CD14-positive monocyte (primary cell): ENCODE measurements at places on chromosomes 11 and 22. TPM values are rescaled to one million over a fixed set of nuclear protein-coding genes. Genes with fewer than 3 reads are reported as not detected.

- DNase-seq: no peak
These were observed 59.6 kb downstream of the FLRT1 start for GRCh38 chr11:64095273-64095817.

FGF3 gene
- not detected for polyA plus RNA-seq

- DNase-seq: no peak
These were observed 31.9 kb downstream of the MAML2 start for GRCh38 chr11:96311120-96311568.

- no peak for DNase-seq
These were observed 100.1 kb downstream of the PRR5L start for GRCh38 chr11:36395978-36396736.

HEPHL1 gene
- polyA plus RNA-seq: not detected in 2 replicates

SCN3B gene
- not detected in 2 replicates for polyA plus RNA-seq

TP53AIP1 gene
- polyA plus RNA-seq: not detected

DNA sequence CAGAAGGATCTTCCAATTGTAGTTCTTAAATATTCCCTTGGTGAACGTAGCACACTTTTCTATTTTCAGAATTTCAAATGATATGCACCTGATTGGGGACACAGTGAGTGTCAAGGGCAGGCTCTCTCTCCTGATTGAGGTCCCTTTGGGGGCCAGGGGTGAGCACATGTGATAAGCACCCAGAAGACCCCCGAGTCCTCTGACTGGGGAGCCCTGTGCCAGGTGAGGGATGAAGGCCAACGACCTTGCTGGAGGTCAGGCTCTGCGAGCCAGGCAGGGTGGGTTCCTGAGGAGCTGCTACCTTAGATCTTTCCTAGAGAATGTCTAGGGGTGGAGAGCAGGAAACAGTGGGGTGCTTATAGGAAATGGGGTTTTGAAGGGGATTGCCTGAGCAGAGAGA is 1253.9 kb downstream of the BRD1 start:
- DNase-seq: no peak

DNA sequence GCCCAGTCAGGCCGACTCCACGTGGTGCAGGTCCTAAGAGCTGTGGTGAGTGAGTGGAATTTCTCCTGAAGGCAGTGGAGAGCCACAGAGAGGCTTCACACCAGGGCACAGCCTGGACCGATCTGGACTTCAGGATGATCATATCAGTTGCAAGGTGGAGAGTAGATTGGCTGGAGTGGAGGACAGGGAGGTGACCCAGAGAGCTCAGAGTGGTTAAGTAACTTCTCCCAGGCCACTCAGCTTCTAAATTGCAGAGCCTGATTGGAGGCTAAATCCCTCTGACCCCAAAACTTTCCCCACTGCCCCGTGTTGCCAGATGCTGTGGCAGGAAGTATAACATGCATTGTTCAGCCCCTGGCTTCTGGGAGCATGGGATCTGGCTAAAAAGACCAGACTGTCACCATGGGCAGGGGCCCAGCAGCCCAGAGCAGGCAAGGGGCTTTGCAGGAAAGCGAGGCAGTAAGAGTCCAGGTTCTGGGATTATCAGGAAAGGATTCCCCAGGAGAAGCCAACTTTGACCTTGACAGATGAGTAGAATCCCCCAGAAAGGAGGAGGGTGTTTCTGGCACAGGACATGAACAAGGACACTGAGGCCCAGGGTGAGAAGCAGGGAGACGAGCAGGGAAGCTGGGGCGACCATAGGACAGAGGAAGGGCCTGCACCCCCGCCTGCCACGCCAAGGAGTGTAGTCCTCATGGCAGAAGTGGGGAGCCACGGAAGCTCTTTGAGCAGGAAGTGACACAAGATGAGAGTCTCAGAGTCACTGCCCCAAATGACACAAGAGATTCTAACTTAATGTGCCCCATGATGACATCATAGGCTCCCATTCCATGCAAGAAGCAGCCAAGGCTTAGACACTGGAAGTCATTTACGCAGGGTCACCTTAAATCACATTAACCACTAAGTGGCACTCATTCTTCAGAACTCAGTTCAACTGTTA is 4.8 kb downstream of the SLC35C1 start:
- DNase-seq: peak; percentile 24

- no peak for DNase-seq
These were observed 25.5 kb upstream of the CD82 start for GRCh38 chr11:44539971-44540370.

GAL gene
- polyA plus RNA-seq: not detected in 2 replicates

GRCh38 chr11:22566293-22566692 is 59.3 kb downstream of the FANCF start:
- DNase-seq: no peak

DNA sequence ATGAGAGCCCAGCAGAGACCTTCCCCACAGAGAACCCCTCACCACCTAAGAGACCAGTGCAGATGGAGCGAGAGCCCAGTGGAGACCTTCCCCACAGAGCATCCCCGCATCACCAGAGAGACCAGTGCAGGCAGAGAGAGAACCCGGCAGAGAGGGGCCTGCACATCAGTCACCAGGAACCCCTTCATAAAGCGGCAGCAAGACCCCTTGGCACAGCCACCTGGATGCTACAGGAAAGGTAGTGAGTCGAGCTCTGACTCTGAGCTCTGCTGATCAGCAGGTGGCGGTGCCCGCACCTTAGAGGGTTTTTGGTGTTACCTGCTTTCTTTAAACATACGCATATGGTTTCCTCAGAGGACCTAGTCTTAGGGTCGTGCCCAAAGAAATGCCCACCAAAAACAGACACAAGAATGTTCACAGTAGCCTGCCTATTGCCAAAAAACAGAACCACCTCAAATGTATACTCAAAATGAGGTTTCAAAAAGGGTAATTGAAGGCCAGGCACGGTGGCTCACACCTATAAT is 678.7 kb downstream of the BRD1 start:
- DNase-seq: no peak

GRCh38 chr22:28333088-28333487 is 346.6 kb downstream of the TTC28 start:
- DNase-seq: no peak

DNA sequence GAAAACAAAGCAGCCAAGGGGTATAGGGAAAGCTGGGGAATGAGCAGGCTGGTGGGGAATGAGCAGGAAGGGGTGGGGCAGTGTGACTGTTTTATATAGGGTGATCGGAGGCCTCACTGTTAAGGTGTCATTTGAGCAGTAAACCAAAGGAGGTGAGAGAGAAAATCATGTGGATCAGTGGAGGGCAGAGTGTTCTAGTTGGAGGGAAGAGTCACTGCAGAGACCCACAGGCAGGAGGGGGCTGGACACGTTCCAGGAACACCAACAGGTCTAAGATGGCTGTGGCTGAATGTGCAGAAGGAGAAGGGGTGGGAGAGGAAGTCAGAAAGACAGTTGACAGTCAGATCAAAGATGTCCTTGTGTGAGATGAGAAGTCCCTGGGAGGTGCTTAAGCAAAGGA is 103.8 kb downstream of the ENTHD1 start:
- no peak for DNase-seq

DNA sequence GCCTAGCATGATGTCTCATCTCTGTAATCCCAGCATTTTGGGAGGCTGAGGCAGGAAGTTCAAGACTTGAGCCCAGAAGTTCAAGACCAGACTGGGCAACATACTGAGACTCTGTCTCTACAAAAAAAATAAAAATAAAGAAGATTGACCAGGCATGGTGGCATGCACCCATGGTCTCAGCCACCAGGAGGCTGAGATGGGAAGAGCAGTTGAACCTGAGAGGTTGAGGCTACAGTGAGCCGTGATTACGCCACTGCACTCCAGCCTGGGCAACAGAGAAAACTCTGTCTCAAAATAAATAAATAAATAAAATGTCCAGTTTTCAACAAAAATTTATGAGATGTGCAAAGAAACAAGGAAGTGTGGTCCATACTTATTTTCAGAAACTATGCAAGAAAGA is 28.3 kb downstream of the EFCAB6 start:
- DNase-seq: no peak

TTC36 gene
- not detected for polyA plus RNA-seq

GRCh38 chr11:35040221-35040942 is 98.6 kb upstream of the CD44 start:
- DNase-seq: peak; percentile 47

DNA sequence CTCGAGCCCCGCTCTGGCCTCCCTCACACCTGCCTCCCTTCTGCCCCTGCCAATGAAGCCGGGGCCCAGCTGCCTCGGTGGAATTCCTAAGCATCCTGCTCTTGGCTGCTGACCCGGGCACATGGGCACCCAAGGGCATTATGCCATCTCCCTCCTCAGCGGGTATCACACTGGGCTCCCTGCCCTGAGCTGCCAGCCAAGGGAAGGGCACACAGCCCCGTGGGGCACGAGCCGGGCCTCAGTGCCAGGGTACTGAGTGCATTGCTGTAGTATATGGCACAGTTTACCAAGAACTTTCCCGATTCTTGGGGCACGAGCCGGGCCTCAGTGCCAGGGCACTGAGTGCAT is 43.8 kb upstream of the JAM3 start:
- no peak for DNase-seq

- DNase-seq: no peak
These were observed 30.5 kb downstream of the MRGPRD start for GRCh38 chr11:68950270-68950669.

DNA sequence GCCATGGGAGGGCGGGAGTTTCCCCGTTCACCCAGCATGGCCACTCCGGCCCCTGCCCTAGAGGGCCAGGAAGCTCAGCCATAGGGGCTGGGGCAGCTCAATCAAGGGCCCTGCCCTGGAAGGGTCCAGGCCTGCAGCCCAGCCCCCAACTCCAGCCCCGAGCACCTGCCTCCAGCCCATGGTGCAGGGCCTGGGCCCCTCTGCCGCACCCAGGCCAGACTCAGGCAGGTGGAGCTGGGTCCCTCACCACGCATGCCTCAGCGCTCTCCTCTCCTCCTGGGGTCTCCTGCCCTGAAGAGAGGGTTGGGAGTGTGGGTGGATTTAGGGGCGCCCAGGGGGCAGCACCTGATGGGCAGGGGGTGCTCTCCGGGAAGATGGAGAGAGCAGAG is 13.1 kb downstream of the MLC1 start:
- no peak for DNase-seq

DNA sequence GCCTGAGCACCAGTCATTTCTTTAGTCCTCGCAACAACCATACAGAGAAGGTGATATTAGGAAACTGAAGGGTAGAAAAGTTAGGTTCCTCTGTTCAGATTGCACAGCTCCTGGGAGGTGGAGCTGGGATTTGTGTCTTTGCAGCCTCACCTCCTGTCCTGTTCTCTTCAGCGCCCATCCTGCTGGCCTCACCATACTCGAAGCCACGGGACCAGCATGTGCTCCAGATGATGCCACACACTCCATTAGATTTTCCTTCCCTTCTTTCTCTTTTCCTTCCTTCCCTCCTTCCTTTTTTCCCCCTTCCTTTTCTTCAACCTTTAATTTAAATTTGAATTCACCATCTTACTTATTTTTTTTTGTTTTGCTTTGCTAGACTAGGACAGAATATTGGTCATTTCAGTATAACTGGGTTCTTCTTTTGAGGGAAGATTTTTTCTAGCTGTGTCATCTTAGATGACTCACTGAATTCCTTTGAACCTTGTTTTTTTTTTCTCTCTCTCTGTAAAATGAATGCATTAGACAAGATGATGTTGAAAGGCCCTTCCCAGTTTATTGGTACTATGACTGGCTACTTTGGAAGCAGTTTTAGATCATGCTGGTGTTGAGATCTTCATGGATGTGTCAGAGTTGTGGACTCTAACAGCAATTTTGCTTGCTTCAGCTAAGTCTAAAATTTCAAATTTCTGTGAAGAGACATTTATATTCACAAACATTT is 662.5 kb upstream of the TENM4 start:
- no peak for DNase-seq

GRCh38 chr22:24108073-24108472 is 73.2 kb upstream of the SUSD2 start:
- no peak for DNase-seq

SLC6A5 gene
- not detected for polyA plus RNA-seq

DNA sequence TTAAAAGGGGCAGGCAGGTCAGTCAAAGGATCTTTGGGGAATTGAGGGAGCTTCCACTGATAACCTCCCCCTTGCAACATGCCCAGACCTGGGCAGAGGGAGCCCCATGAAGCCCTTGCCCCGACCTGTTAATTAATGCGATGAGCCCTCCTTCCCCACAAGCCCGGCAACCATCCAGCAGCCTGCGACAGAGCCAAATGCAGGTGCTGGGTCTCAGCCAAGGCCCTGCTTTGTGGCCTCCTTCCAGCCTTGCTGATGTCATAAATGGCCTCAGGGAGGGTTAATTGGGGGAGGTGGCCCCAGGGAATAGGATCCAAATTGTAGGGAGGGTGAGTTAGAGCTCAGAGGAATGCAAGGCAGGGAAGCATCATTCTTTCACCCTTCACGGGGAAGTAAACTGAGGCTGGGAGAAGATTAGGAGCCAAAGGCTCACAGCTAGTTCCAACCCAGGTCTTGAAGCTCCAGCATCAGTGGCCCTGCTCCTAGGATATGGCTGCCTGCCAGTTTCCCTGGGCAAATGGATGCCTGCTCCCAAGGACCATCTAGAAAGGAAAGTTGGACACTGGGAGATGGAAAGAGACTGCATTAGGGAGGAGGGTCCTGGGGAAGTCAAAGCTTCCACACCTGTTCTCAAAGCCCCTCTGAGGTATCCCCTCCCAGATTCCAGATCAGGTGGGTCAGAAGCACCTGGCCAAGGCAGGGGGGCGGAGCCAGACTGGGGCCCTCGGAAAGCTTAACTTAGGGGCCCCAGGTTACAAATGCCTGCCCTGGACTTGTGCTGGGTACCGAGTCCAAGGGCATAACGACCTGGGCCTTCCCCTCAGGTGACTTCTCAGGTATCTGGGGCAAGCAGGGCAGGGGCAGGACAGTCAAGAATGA is 34.1 kb downstream of the LMO1 start:
- DNase-seq: no peak

DNA sequence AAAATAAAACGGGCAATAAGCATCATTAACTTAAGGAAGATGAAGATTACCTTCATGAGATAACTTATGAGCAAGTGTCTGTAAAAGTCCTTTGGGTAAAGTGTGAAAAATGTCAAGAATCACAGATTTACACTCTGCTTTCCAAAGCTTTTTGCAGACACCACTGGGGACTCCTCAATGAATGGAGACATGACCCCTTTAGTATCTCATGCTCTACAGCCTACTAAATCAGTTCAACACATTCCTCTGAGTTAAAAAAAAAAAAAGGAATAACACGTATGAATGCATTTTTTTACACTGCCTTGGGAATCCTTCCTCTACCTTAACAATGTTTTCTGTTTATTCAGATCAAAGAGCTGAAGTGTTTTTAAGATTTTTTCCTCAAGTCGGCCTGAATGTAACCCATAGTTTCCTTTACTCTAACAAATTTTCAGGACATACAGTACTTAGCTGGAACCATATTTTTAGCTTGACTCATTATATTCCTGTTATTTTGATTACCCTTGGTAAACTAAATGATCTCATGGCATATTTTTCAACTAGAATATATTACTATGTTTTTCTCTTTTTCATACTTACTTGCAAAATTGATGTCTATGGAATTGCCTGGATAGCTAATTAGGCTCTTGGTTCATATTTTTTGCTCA is 25.9 kb upstream of the RAB30 start:
- no peak for DNase-seq

DNA sequence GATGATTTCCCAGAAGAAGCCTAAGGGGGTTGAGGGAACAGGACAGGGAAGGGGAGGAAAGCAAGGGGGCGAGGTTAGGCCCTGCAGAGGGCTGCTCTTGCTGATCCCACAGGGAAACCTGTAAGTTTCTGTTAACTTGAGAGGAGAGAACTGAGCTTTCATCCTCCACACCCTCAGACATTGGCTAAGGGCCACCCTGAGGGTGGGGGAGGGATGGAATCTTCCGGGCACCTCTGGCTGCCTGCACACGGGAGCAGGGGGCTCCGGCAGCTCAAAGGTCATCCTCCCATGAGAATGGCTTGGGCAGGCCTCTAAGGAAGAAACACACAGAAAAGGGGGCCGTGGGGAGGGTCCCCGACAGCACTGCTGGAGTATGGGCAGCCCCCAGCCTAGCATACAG is 108.1 kb downstream of the TSPAN18 start:
- DNase-seq: no peak

TRMT2A gene
- polyA plus RNA-seq: 20.1 TPM
